ENCODE measurements at places on chromosomes 5 and 9.

- no peak for DNase-seq
Measured at GRCh38 chr5:174186096-174186695, 140.7 kb downstream of the NSG2 start.

DNA sequence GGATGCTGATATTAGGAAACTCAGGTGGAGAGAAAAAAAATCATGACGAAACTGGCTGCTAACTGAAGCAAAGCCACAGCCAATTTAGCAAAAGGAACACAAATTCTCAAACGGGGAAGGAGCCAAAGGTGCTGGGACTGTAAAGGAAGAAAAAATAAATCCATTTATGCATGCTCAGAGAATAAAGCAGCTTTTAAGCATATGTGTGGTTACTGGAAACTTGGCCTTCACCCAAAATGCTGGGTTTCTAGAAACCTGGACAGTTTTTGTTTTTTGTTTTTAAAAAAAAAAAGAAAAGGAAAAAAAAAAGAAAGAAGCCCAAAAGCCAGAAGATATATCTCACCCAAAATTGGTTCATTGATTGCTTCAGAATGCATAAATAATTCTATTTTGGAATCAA lies 8.0 kb downstream of the WHRN start:
- no peak for DNase-seq

DNA sequence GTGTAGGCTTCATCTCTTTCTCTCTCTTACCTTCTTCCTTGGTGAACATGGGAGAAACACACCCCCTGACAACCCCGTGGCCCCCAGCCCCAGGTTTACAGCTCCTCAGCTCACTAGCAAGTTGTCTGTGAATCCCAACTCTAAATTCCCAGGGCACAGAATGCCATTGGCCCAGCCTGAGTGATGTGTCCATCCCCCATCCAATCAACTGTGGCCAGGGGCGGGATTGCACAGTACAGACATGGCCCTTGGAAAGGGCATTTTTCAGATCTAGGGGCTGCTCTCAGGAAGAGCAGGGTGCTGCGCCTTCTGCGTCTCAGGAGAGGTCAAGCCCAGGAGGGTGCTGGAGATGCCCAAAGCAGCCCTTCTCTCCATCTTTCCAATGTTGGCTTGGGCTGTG lies 48.2 kb upstream of the ASS1 start:
- DNase-seq, result no peak

GRCh38 chr5:57383093-57383861 lies 99.3 kb downstream of the ACTBL2 start:
- DNase-seq, result no peak

DNA sequence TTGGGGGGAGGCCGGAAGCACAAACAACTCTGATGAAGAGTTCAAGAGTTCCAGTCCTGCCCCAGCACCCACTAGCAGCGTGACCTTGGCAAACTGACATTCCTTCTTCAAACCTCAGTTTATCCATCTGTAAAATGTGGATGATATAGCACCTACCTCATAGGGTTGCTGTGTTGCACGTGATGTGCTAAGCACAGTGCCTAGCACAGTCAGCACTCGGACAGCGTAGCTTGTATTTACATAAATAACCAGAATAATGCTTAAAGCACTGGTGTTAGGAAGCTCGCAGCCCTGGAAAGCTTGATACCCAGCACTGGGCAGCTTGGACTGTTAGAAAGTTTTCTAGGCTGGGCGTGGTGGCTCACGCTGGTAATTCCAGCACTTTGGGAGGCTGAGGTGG lies 5.1 kb downstream of the PKN3 start:
- DNase-seq, result no peak

DNA sequence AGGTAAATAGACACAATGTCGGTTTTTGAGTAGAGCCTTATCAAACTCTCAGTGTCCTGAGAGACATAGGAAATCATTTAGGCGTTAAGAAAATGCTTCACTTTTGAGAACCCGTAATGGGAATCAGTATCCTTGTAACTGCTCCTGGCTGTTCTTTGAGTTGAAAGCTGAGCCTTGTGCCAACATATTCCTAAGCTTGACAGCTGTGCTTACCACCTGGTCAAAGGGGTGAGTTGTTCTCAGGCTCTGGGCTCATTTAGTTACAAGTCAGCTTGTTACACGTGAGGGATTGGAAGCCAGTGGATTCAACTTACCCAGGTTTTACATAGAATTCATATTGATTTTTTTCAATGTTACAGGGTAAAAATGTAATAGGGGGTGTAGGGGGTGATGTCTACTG lies 145.9 kb downstream of the GABRB2 start:
- no peak for DNase-seq

DNA sequence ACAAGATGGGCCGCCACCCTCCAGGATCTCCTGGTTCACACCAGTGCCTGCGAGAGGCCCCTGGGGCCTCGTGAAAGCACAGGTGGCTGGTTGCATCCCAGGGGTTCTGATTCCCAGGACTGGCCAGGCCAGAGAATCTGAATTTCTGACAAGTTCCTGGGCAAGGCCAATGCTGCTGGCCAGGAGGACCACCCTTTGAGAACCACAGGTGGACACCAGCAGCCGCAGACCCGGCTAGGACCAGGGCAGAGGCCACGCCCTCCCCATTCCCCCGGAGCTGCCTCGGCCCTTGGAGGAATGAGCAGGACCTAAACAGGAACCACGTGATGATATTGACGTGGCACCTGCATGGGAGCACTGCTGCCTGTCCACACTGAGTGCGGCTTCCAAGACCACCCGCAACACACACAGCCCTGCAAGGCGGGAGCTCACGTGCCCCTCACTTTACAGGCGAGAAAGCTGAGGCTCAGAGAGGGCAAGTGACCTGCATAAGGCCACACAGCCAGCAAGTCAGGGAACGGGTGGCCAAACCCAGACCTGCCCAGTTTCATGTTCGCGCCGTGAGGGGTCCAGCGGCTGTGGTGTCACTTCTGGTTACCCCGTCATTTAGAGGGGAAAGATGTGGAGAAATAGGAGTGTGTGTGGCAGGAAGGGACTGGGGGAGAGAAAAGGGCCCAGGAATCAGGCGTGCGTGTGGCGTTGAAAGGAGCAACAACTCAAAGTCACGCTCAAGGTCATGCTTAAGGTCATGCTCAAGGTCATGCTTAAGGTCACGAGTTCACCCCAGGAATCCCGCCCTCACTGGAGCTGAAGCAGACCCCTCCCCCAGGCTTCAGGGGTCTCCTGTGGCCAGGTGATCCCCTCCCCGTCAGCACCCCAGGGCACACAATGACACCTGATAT lies 105.9 kb upstream of the IER5L start:
- no peak for DNase-seq

DNA sequence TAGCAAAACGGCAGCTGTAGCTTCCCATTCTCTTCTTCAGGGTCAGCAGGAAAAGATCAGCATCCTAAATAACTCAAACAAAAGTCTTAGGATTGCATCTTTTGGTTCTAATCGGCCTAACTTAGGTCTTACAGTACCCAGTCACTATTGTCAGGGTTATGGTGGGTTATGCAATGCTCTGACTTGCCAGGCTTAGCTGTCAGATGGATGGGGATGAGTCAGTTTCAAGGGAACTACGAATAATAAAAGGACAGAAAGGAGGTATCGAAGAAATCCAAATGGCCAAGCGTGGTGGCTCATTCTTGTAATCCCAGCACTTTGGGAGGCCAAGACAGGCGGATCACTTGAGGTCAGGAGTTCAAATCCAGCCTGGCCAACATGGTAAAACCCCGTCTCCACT lies 46.5 kb downstream of the PPP1R2B start:
- DNase-seq, result no peak

DNA sequence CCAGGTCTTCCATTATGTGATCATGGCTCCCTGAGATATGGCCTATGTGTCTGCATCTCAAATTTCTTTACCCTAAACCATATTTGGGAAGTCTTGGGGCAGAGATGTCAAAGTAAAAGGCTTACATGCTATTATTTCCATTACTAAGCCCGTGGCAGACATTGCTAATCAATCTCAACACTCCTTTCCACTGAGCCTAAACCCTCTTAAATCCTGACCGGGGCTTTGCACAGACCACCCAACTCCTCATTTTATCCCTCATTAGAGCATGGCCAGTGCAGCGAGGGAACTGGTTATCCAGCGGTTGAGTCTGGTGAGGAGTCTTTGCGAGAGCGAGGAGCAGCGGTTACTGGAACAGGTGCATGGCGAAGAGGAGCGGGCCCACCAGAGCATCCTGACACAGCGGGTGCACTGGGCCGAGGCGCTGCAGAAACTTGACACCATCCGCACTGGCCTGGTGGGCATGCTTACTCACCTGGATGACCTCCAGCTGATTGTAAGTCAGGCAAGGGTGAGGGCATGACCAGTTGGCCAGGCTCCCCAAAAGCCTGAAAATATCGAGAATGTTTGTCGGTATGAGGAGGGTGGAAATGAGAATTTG lies 11.0 kb downstream of the BSPRY start:
- DNase-seq, result no peak

- DNase-seq, result no peak
Measured at GRCh38 chr5:159184858-159185381, 24.4 kb downstream of the RNF145 start.

DNA sequence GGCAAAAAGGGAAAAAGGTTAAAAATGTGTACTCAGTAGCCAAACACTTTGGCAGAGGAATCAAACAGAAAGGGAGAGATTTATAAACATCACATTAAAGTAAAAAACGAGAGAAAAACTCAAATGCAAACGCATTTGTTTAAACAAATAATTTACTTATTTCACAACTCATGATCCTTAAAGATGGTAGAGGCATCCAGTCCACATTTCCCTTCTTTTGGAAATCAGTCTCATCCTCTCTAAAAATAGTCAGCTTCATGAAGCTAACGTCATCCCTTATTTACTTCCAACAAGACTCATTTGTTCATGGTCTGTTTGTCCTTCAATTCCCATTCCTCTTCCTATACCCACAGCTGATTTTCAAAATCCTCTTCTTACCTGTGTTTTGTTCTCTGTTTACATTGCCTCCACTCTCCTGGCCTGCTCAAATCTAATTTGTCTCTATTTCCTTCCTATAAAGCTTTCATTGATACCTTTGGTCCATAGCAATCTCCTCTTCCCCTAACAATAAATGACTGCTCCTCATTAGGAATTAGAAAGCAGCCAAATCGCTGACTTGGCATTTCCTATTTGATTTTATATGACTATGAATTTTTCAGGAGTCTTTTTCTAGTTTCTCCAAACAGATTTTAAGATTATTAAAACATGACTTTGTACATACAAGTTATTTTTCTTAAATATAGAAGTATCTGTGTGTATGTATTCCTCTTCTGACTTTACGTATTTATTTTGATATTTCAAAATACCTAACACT lies 805.3 kb downstream of the TLE1 start:
- no peak for DNase-seq

- DNase-seq, result no peak
Measured at GRCh38 chr5:124627815-124628595, 118.4 kb downstream of the ZNF608 start.

DNA sequence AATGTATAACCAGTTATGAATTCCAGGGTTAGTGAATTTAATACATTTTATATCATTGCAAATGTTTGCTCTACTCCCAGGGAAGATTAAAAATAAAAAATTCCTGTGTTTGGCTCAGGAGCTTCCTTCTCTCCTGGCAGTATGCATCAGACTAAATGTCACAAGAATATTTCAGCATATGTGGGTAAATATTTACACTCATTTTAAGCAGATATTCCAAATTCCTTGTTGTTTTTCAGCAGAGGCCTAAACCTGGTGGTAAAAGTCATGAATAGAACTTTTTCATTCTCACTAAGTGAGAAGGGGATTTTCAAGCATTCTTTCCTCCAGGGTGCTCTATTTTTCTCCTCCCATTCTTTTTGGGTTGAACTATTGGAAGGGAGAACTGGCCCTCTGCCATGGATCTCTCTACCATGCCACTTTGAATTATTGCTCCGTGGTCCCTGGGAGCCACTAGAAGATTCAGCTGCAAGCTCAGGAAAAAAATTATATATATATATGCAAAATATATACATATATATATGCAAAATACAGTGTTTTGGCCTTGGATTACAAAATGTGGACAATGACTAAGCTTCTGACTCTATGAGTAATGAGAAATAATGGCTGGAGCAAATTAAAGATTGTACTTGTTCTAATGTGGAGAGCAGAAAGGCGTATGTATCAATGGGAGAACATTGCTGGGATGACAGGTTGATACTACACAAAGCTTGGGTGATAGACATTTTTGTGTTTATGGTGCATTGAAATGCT lies 180.6 kb upstream of the PAPPA start:
- DNase-seq, result no peak

GRCh38 chr5:59543821-59544442 lies 349.6 kb downstream of the PDE4D start:
- no peak for DNase-seq

DNA sequence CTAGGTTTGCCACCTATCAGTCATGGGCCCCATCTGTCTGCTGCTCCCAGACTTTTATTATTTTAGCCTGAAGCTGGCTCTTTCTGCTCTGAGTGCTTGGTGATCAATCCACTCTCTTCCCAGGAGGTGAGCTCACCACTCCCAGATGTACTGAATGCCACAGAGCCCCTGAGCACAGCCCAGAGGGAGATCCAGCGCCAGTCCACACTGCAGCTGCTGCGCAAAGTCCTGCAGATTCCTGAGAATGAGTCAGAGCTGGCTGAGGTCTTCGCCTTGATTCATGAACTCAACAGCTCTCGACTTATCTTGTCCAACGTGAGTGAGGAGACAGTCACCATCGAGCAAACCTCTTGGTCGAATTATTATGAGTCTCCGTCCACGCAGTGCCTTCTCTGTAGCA lies 36.0 kb downstream of the HMGXB3 start:
- DNase-seq, result no peak

DNA sequence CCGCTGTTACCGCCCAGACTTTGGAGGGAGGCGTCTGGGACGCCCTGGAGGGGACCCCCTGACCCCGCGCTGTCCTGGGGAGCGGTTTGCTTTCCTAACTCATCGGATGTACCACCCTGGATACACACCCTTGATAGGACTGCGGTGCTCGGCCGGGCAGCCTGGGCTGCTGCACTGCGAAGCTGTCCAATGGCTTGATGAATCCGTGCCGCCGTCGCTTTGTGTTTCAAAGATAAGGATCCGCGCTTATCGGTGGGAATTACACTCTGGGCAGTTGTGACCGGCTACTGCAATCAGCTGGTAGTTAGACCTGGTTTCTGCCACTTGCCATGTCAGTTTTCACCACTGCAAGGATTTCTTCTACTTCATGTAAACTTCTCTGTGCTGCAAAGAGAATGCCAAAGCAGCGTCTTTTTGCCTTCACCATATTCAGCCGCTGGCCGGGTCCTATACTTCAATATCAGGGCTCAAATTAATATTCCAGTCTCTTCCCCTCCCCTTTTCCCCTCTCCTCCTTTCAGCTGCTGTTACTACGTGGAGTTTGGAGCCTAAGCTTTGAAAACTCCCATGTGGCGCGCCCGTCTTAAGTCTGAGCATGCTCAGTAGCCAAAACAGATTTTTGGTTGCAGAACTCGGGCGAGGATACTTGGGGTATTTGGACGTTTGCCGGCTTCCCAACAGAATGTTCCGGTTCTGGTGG lies 727 bp downstream of the SMAD5 start:
- no peak for DNase-seq
